ENCODE measurements at places on chromosomes 11 and 22.

- DNase-seq = peak; percentile 11
Measured at GRCh38 chr11:83087035-83087434, 15.3 kb upstream of the RAB30 start.

GRCh38 chr11:124465368-124465767, 19.9 kb upstream of the OR8B8 start:
- no peak for DNase-seq

- DNase-seq = no peak
Measured at GRCh38 chr11:121137005-121137404, 36.0 kb downstream of the TECTA start.

DNA sequence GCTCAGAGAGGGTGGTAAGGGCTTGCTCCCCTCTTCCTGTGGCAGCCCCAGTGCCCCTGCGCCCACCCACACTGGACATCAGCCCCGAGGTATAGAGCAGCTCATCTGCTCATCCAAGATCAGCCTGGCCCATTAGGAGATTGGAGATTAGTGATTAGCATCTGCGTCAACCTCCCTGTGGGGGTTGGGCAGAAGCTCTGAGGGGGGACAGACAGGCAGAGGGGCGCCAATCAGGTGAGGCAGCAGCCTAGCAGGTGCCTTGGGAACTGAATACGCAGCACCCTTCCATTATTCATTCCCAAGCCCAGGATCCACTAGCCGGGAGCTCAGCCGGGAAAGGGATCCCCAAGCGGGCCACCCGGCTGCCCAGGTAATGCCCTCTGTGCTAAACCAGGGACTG, 11.0 kb downstream of the SMTN start:
- DNase-seq = no peak

DNA sequence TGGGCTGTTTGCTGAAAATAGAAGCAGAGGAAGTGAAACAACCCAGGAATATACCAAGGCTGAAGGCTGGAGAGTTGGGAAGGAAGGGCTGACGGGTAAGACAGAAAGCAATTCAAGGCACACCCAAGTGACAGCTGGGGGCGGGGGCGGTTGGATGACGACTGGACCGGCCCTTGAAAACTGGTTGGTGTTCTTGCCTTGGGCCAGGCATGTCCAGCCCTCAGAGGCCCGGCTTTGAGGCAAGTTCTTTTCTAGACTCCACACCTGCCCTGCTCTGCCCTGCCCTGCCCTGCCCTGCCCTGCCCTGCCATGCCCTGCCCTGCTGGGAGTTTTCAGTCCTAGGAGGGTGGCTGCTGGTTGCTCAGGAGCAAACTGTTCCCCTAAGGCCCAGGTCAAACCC, 34.2 kb upstream of the CACNG2 start:
- no peak for DNase-seq

GRCh38 chr11:108597736-108598355, 4.3 kb upstream of the EXPH5 start:
- DNase-seq = no peak

GRCh38 chr11:112670806-112671570, 290.2 kb upstream of the NCAM1 start:
- no peak for DNase-seq

GRCh38 chr11:66728038-66728692, 851 bp downstream of the SPTBN2 start:
- DNase-seq = peak; percentile 31

DNA sequence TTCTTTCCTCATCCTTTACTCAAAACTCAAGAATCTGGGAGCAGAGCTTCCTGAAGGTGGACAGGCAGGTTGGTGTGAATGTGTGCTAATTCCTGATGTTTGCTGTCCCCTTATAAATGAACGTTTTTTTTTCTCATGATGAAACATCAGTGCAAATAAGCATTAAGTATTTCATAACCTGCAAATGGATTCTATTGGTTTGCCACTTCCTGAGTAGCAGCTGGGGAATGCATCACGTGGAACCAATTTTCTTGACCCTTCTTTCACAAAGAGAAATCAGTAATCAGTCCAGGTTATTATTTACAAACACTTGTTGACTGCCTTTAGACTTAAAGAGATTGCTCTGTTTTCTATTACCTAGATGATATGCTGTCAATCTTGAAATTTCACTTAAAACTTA, 40.1 kb upstream of the SCN3B start:
- no peak for DNase-seq

- DNase-seq = no peak
Measured at GRCh38 chr11:24819006-24819405, 322.2 kb downstream of the LUZP2 start.

- no peak for DNase-seq
Measured at GRCh38 chr11:129778877-129779276, 36.8 kb upstream of the TMEM45B start.

- peak; percentile 53 for DNase-seq
Measured at GRCh38 chr11:128902515-128903066, 11.4 kb downstream of the KCNJ5 start.

Measured in astrocyte of the hippocampus (primary cell).